ENCODE measurements at places on chromosomes 13 and 19.

- DNase-seq: no peak
These were observed 88.4 kb downstream of the IRS2 start for GRCh38 chr13:109697936-109698335.

- DNase-seq: no peak
These were observed 506.8 kb upstream of the ATXN8OS start for GRCh38 chr13:69600811-69601210.

- DNase-seq: no peak
These were observed 22.2 kb downstream of the FUZ start for GRCh38 chr19:49790866-49791265.

GRCh38 chr13:100724568-100724967 lies 50.0 kb upstream of the TMTC4 start:
- DNase-seq: no peak

DNA sequence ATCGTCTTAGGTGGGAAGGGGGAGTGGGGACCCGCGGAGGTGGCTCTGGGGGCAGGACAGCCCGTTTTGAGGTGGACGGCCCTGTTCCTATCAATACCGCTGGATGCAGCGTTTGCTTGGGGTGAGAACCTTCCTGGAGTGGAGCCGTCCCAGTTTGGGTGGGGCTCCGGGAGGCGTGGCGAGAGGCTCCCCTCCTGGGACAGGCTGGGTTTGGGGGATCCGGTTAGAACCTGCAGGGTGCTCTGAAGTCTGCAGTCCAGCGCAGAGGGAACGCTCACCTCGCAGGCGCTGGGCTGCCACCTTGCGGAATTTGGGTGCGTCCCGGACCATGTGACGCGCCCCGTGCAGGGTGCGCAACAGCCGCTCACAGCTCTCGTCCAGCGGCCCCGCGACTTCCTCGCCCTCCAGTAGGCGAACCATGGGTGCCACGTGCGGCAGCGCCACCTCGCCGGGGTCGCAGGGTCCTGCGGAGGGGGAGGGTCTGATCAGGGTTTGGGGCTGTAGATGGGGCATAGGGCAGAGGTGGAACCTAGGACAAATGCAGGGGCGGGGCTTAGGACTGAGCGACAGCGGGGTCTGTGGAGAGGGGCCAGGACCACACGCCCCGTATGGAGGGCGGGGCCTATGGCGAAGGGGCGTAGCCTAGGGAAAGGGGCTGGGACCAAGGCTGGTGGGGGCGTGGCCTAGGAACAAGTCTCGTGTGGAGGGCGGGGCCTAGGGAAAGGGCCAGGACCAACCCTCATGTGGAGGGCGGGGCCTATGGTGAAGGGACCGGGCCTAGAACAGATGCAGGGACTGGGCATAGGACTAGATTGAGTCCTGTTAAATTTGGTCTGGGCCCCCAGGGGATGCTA lies 13.8 kb downstream of the SH2D3A start:
- peak; percentile 86 for DNase-seq

DNA sequence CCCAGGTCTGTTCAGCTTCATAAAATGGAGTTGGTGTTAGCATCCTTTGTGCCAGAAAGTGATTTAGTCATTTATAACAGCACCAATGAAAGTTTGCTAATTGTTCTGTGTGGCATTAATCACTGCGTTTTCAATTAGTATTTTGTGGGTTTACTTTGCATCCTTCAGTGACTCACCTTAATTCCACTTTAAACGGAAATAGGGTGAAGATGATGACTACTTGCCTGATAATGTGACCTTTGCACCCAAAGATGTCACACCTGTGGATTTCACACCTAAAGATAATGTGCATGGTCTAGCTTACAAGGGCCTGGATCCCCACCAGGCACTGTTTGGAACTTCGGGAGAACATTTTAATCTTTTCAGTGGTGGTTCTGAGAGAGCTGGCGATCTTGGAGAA lies 15.0 kb downstream of the GPATCH1 start:
- no peak for DNase-seq

DNA sequence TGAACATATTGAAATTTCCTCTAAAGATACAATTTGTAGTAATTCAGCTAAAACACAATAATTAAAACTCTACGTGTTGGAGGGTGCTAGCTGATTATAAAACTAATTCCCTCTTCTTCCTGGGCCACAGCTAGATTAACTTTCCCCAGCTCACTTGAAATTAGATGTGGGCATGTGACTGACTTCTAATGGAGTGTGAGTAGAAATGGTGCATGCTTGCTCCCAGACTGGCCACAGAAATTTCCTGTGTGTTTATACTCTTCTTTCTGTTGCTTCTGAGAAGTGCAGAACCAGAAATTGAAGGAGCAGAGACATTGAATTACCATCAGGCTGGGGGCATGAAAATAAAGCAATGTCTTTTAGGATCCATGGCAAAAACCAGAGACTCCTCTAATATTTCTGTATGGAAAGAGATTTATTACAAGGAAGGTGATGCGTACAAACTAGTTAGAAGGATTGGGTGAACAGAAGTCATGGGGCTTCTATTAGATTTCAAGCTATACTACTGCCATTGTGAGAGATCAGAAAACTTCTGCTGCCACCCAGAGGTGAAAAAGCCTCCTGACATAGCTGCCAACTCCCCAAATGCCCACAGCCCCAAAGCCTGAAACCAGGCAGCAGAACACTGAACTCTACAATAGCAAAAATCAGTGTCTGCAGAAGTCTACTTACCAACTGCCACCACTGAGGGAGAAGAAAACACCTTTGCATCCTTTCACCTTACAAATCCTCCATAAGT lies 379.2 kb upstream of the MIR17HG start:
- no peak for DNase-seq

DNA sequence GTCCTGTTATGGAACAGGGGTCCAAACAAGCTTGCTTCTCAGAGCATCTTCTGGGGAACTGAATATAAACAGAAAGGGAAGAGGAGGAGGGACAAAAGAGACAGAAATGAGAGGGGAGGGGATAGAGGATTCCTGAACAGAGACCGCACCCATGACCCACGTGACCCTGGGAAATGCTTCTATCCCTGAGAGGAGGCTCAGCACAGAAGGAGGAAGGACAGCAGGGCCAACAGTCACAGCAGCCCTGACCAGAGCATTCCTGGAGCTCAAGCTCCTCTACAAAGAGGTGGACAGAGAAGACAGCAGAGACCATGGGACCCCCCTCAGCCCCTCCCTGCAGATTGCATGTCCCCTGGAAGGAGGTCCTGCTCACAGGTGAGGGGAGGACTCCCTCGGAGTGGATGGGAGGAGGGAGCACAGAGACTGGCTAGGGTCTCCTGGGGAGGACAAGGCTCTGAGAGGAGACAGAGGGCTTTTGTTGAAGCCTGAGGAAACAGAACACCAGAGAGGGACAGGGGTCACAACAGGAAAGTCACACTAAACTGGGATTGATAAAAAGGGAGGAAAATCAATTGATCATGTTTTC lies at the start of gene CEACAM6:
Gene CEACAM6, plus strand, starts transcription at position 203 of the 586 bp plus-strand sequence. Its CDS starts 109 bp downstream, at position 312.
- no peak for DNase-seq

- DNase-seq: no peak
These were observed 24.7 kb downstream of the PPP1R37 start for GRCh38 chr19:45117671-45118070.

GRCh38 chr19:5211217-5211822 lies 129.3 kb downstream of the PTPRS start:
- DNase-seq: no peak

GRCh38 chr13:70534466-70534865 lies 426.2 kb upstream of the KLHL1 start:
- no peak for DNase-seq

DNA sequence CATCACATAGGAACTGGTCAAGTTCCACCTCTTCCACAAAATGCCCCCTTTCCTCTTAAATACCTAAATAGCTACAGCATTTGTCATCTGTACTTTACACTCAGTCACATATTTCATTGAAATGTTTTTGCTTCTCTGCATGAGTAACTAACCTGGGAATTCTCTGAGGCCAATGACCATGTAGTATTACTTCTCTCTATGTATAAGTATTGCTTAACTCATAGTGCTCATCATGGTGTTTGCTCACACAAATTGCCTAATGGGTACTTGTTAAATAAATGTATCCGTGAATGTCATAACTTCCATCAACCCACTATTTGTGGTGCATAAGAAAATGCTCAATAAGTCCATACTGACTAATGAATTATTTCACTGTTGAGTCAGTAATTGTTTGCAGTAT lies 115.5 kb downstream of the FGF14 start:
- no peak for DNase-seq

DNA sequence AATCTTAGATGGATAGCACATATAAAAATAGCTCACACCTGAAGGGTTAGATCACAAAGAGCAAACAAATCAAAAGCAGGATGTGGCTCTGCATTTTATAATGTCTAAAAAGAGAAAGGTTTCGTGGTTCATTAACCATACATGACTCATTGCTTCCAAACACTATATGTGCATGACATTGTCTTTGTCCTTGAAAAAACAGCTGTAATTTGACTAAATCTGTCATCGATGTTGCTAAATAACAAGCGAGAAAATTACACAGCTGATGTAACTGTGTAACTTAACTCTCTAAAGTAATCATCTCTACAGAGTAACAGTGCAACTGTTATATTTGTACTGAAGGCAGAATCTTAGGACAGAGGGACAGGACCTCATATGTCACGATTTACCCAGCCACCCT lies 383.1 kb upstream of the GPC6 start:
- DNase-seq: no peak

DNA sequence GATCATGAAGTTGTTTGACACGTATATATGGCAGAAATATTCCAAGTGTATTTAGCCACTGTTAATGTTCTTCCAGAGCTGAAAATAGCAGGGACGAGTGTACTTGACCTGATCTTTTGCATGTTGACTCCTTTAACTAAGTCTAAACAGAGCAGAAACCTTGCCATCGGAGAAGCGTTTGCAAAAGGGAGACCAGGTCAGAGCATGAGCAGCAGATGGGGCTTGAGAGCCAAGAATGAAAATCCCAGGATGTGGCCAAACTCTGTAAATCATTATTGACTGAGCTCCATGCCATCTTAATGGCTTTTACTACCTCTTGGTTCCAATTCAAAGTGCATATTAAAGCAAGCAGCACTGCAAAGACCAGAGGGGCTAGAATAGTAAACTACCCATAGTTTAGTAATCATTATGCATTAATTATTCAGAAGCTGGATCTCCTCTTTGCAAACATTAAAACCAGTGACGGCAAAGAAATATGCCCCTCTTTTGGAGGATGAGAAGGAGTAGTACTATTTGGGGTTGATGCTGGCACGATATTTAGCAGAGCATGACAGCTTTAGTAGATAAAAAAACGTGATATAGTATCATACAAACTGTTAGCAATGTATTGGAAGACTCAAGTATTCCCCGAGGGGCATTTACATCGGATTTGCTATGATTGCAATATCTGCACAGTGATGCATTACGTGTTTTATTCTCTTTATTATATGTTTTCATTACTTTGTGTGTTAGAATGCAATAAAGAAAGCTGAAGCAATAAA lies 55.7 kb downstream of the FAM216B start:
- no peak for DNase-seq

DNA sequence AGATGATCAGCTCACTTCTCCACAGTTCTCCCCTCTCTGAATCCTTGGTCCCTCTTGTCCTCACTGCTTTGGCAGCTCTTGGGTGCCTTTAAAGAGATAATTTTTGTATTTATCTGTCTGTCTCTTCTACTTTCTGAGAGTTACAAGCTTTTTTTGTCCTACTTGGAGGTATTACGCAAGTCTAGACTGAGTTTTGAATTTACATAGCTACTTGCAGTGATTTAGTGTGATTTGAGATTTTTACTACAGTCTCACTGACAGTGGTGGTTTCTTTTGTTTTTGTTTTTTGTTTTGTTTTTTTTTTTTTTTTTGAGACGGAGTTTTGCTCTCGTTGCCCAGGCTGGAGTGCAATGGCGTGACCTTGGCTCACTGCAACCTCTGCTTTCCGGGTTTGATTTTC lies 22.1 kb downstream of the URI1 start:
- no peak for DNase-seq

- DNase-seq: no peak
These were observed 365.6 kb upstream of the SLC10A2 start for GRCh38 chr13:103431856-103432255.

DNA sequence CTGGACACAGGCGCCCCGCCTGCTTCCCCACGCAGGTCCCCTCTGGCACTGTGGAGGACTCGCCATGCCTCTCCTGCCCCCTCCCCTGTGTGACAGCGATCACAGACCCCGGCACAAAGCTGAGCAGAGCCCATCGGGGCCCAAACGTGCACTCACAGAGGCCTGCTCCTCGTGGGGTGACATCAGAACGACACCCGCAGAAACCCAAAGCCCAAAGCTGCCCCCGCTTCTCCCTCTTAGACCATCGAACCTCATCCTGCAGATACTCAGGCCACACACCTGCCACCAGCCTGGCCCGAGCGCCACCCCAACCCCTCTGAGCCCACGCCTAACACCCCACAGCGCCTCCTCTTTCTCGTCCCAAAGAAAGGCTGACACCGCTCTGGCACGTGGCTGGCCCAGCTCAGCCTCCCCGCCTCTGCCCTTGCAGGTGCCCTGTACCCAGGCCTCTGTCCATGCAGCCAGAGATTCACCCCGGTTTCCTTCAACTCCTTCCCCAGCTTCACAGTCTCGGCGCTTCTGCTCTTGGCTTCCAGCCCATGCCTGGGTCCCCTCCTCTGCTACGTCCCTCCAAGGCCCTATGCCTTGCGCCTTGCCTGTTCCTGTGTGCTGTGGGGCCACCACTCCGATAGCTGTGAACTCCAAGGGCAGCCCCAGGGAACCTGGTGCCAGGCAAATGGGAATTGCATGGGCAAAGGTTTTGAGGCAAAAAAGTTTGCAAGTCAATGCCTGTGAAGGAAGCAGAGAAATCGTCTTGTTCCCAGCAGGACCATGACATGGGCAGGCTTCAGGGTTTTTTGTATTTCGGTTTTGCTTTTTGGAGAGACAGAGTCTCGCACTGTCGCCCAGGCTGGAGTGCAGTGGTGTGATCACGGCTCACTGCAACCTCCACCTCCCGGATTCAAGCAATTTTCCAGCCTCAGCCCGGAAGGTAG lies 831 bp upstream of the CBARP start:
- no peak for DNase-seq

DNA sequence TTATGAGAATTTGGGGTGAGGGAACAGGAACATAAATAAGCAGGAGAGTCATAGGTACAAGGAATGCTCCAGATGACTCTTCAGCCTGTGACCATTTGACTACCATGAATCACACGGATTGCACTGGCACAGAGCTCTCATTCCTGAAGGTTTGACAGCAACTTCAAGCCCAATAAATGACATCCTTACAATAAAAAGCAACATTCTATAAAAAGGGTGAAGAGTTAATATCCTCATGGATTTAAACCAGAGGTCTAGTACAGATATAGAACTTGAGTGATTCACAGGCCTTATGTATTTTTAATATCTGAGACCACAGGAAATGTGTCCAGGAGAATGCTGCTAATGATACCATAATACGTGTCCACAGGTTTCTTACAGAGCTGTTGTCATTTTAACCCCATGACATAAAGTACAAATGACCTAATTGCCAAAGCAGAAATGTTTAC lies 158.1 kb downstream of the IRS2 start:
- DNase-seq: no peak

GRCh38 chr19:6062961-6063575 lies 47.2 kb downstream of the RFX2 start:
- no peak for DNase-seq

- DNase-seq: no peak
These were observed 68.4 kb upstream of the ARHGEF7 start for GRCh38 chr13:111046590-111047141.
